Stimulated activated CD4-positive, alpha-beta T cell treated with anti-CD3 and anti-CD28 coated beads, Interleukin-1b, Interleukin-23, amount 100 ng/mL, for 1 hour (primary cell): ENCODE measurements at places on chromosomes 12 and 14.

- DNase-seq = no peak
Measured at GRCh38 chr12:77727442-77728001, 103.2 kb upstream of the NAV3 start.

DNA sequence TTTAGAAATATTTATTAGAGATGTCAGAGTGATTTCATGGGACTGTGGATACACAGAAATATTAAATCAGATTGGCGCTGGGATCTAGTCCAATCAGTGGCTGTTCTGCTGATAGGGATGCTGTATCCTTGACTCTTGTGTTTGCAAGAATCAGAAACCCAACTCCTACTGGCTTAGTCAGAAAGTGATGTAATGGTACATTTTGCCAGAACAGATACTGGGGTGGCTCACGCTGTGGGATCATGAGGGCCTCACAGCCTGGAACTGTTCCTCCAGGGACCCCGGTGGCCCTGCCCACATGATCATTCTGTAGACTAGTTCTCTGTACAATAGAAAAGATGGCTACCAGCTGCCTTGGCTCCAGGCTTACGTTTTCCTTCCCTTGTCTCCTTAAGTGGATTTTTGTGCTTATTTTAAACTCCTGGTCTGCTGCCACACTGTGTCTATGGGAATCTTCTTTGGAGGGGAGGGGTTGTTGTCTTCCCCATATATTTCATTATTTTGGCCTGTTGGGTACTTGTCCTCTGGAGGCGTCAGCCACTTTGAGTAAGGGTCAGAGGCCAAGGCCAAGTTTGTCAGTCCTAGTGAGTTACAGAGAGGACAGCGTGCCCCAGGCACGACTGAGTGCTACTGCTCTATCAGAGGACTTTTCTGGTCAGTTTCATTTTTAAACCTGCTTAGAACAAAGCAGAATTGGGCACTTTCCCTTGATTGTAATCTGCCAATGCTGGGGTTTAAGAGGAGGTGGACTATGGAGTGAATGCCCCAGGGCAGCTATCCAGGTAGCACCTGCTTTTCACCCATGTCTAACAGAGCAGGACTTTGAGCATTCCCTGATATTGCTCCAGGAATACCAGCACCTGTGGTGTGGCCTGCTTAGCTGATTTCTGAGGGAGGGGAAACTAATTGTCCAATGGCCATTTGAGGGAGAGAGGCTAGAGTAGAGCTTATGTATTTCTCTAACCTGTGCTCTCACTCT lies 164.3 kb downstream of the SLC5A8 start:
- no peak for DNase-seq

GRCh38 chr14:62269204-62269603 lies 507.0 kb downstream of the SNAPC1 start:
- DNase-seq = no peak

DNA sequence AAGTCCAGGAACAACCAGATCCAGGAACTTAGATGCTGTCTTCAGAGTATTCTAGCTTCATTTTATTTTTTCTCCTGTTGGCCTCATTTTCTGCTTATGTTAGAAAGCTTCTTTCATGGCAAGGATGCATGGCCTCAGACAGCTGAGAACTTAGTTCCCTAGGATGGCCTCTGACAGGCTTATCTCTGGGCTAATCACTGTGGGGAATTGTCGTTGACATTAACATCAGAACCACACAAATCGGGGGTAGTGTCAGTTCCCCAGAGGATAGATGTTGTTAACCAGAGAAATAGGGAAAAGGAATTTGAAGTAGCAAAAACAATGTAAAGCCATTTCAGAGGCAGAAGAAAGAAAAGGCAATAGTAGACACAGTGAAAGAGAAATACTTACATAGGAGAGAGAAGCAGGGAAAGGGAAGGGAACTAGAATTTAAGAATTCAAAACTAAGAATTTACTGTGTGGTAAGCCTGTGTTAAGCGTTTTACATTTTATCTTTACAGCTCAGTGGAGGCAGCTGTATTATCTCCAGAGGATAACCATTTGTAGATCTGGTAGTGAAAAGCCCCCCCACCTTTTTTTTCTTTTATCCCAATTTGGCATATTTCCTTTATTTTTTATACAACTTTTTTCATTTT lies 21.8 kb downstream of the FUT8 start:
- no peak for DNase-seq

DNA sequence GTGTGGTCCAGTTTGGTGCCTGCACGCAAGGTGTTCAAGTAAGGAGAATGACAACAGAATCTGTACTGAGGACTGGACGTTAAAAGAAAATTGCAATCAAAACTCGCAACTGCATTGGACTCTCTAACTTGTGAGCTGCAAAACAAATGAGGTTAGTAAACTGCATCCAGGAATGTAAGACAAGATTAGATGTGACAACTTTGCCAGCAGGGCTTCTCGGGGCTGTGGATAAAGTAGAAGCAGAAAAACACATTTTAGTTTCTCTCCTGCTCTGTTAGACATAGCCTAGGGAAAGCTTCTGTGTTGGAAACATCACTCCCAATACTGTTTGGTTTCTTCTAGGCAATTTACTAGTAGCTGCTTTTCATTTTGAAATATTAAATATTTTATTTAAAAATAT lies 338.2 kb upstream of the NAV3 start:
- DNase-seq = no peak

DNA sequence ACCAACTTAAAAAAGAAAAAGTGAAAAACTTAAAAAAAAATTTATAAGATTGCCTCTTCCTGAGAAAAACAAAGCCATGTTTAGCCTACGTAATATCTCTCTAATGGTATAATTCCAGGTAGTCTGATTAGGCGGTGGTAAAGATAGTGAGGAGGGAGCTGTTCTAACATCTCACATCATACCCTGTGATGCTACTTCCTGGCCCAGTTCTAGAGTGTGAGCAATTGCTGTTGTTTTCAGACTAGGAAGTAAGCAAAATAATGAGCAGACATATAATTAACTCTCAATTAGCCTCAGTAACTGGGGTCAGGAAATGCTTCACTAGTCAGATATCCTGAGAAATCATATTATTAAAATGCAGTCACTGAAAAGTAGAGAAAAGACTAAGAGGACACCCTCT lies 113.9 kb downstream of the PHLDA1 start:
- no peak for DNase-seq

DNA sequence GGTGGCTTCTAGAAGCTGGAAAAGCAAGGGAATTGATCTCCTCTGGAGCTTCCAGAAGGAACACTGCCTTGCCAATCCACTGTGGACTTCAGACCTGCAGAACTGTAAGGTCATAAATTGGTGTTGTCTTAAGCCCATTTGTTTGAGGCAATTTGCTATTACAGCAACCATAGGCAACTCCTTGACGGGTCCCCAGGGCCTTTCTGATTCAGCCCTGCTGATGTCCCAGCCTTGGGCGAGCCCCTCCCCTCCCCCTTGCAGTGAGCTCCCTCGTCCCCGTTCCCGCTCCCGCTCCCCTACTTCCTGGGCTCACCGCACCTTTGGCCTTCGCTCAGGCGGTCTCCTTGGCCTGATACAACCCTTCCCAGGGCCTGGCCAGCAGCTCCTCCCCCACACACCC lies 18.9 kb upstream of the DIO3 start:
- no peak for DNase-seq

GRCh38 chr14:102873546-102874061 lies 48.9 kb upstream of the AMN start:
- no peak for DNase-seq

DNA sequence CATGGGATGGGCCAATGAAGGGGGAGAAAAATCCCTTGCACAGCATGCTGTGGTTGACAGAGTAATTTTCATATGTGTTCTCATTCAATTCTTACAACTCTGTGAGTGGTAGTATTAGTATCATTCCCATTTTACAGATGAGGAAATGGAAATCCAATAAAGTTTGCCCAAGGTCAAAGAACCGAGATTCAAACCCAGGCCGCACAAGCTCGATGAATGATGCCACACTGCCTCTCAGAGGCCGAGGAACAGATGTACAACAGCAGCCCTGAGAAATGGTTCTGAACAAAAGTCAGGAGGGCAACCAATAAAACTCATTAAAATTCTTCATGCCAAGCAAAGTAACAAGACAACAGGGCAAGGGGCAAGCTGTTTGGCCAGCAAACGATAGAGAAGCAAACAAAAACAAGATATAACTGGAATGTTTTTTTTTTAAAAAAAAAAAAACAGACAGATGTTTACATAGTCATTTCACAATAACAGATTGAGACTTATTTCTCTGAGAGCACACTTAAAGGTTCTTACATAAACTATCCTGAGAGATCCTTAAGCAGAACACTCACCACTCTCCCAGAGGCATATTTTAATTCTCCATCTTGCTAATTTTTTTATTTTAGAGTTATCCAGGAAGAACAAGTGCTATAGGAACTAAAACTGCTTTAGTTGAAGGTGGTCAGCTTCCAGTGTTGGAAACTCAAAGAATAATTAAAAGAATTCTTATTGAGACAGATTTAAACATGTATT lies 85.8 kb downstream of the EXOC5 start:
- no peak for DNase-seq

- DNase-seq = no peak
Measured at GRCh38 chr14:35818346-35819115, 7.6 kb upstream of the BRMS1L start.

- DNase-seq = no peak
Measured at GRCh38 chr12:93223440-93224426, 154.0 kb upstream of the NUDT4 start.

- DNase-seq = no peak
Measured at GRCh38 chr12:107660235-107660634, 25.4 kb upstream of the PWP1 start.

DNA sequence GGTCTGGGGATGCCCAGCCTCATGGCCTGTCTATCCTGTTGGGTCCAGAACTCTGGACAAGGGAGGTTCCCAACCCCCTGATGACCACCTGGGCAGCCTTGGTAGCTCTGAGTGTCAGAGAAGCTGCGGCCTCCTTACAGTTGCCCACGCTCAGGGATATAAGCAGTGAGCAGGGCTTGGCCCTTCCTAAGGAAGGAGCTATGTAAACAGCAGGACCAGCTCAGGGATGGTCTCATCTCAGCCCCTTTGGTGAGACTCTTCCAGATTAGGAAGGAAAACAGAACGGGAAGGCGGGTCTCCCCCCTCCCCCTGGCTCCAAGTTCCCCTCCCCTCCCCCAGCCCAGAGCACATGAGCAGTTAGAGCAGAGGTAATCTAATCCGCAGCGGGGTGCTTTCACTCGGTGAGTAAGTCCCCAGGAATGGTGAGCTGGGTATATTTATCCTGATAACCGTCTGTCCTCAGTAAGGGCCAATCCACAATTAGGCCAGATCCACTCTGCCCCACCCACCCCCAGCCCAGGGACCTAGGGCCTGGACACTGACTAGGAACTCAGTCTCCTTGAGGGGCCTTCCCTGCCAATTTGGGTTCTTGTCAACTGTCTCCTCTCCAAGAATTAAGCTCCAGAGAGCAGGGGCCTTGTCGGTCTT lies 29.5 kb upstream of the RPLP0 start:
- DNase-seq = no peak

DNA sequence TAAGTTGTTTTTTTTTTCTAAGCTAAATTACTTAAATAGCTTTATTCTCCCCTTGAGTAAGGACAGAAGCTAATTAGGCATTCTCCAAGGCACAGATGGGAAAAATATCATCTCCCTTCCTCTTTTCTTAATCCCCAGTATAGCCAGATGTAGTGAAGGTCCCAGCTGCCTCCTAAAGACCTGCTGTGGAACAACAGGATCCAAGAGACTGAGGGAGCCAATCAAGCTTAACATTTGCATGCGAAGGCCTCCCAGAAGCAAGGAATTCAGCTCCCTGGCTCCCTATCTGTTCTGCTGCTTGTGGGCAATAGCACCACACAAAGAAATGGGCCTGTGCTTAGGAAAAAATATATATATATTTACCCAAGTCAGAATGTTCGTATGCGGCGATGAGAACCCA lies 255.2 kb downstream of the SYT1 start:
- DNase-seq = no peak

- no peak for DNase-seq
Measured at GRCh38 chr12:62760779-62761178, 174.2 kb downstream of the PPM1H start.

DNA sequence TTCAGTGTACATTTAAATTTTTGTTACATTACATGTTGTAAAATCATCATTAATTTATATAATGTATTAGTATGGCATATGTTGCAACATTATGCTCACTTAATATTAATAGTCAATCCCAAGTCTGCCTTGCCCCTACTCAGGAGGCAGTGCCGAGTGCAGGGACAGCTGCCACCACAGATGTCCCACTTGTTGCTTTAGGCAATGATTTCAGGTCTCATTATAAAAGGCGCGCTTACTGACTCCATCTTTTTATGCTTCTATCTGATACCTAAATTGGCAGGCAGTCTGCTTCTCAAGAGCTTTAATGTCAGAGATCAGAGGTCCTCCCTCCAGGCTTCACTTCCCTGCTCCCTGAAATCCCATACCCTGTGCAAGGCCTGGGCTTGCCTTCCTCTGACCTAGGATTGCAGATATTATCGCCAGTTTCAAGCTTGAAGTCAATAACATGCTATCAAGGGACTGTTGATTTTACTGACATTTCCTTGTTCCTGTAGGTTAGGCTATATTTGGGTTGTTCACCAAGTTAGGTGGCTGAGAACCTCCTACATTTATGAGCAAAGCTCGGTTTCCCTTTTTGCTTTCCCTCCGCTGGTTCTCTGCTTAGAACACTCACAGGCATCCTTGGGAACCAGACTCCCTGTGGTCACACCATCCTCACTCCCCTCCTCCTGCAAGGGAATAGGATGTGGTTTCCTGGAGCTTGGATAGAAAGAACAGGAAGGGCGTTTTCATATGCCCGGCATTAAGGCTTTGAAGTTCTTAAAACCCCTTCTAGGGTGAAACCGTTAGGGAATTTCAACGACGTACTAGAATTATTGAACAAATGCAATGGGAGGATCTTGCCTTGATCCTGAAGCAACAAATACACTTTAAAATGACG lies 208.4 kb upstream of the FKBP4 start:
- no peak for DNase-seq

GRCh38 chr12:26767116-26767515 lies 65.9 kb downstream of the ITPR2 start:
- no peak for DNase-seq

DNA sequence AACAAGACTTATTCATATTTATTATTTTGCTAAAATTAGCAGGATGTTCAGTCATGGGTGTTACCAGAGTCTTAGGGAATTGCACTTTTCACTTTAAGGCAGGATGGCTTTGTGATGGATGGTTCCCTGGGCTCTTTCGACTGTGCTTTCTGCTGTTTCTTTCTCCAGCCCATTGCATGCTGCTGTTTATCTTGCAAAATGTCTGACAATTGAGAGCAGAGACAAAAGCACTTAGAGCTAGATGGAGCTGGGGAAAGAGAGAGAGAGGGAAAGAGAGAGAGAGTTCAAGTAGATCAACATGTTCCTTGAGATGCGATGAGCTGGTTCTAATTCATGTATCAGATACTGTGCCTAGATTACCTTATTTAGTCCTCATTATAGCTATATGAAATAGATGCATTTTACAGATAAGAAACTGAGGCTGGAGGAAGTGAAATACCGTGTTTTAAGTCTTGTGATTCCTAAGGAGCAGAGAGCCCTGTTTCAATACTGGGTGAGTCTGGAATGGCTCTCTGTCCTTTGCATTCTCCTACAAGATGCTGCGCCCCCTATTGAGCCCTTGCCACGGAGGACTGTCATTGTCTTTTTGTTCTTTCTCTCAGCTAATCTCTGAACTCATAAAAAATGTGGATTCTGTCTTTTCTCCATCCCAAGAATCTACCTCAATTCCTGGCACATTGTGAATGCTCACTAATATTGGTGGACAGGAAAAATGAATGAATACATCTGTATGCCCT lies 227.9 kb downstream of the ALG10B start:
- no peak for DNase-seq

- DNase-seq = no peak
Measured at GRCh38 chr12:9971181-9971580, at the start of gene CLEC12A. TSS of gene CLEC12A (plus strand) at chr12:9971409. CDS start at chr12:9971597, 188 bp downstream.
